MG63 (cell line): ENCODE measurements at places on chromosomes 3 and 15. TPM values are rescaled to one million over a fixed set of nuclear protein-coding genes. Genes with fewer than 3 reads are reported as not detected.

GRCh38 chr15:72174551-72175165 lies 22.9 kb downstream of the GRAMD2A start:
- DNase-seq, result no peak

DNA sequence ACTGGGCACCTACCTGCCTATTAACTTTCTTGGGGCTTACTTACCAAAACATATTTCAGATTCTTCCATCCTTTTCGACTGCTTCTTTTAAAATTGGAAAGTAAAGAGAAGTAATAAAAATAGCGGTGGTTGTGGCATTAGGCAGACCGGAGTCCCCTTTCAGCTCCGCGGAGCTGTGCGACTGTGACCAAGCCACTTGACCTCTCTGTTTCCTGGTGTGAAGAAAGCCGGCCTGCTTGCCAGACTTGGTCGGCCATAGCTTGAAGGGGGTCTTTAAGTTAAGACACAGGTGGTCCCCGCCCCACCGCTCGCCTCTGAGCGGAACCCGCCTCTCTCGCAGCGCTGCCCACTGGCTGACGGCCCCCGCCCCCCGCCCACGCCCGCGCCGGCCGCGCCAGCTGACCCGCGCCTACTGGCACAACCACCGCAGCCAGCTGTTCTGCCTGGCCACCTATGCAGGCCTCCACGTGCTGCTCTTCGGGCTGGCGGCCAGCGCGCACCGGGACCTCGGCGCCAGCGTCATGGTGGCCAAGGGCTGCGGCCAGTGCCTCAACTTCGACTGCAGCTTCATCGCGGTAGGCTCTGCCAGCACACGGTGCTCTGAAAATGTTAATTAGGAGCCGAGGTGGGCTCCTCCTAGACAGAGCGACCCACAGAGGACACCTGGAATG lies 18.3 kb downstream of the NOX5 start:
- DNase-seq, result peak; percentile 80

- DNase-seq, result peak; percentile 71
Observed at GRCh38 chr3:124601190-124601589, 129.1 kb upstream of the UMPS start.

GRCh38 chr3:158663246-158663645 lies 9.2 kb downstream of the LXN start:
- DNase-seq, result no peak

Gene PARP15
- 0.10 TPM in 1 of 2 replicates, not detected in the other for total RNA-seq

Gene GP9
- not detected in 2 replicates for total RNA-seq

Gene CSTA
- 1.7 TPM in 1 of 2 replicates, not detected in the other for total RNA-seq

Gene DAPK2
- total RNA-seq, result 1.3 and 3.5 TPM in 2 replicates

Gene RTP3
- not detected in 2 replicates for total RNA-seq

DNA sequence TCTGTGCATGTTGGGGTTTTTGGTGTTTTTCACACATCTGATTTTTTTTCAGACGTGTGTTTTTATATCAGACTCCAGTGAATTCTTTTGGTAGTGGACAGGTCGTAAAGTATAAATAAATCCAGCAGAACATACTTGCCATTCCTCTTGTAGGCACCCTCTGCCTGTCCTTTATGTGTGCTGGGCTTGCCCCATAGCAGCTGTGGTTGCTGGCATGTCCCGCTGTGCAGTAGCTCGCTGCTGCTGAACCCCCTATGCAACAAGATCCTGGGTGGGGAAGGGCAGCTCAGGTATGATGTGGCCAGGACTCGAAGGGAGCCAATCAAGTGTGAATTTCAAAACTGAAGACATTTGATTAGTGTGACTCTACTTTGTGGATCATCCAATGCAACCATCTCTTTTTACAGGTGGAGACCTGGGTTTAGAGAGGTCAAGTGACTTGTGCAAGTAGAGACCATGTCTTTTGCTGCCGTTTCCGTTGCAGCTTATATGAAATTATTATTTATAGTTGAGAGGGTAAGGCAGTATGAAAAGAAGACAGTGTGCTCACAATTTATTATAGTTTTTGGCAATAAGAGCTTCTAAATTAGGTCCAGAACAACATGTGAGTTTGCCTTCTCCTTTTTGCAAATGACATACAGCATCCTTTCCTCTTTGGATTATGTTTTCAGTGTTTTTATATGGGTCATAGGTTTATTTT lies 350.8 kb upstream of the C2CD4B start:
- DNase-seq, result no peak

Gene SLC9C1
- total RNA-seq, result not detected in 2 replicates

Gene TNFAIP8L3
- 2.4 and 4.8 TPM in 2 replicates for total RNA-seq

DNA sequence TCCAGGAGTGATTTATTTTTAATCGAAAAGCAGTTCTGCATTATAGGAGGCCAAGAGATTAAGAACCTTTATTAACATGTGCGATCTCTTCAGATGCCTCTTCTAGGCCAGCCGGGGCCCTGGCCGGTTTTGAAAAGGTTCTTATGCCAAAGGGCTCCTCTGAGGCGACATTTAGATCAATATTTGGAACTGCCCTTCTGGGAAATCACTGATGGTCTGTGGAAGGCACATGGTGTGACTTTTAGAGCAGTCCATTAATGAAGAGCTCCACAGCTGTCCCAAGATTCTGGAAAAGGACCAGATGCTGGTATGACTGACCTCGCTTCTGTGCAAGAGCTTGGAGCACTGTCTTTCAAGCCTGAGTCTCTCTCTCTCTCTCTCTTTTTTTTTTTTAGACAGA lies 19.7 kb downstream of the MGLL start:
- DNase-seq, result no peak

GRCh38 chr15:66680502-66680901 lies 21.5 kb upstream of the SMAD6 start:
- DNase-seq, result no peak

DNA sequence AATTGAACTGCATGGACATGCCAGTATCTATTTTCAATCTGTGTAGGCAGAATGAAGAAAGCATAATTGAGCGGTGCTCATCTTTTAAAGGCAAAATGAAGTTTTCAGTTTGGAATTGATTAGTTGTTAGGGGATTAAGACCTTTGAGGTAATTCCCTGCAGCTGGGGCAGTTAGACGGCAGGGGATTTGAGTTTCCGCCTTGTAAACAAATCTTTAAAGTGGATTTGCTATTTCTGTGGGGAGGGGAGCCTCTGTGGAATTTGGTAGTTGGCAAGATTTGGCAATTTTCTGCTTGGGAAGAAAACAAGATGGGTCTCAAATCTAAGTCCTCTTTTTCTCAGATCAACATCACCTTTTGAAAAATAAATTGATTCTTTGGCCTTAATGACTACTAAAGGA lies 212.5 kb upstream of the CNTN6 start:
- DNase-seq, result no peak

- no peak for DNase-seq
Observed at GRCh38 chr15:42137461-42138261, 18.8 kb downstream of the PLA2G4F start.

DNA sequence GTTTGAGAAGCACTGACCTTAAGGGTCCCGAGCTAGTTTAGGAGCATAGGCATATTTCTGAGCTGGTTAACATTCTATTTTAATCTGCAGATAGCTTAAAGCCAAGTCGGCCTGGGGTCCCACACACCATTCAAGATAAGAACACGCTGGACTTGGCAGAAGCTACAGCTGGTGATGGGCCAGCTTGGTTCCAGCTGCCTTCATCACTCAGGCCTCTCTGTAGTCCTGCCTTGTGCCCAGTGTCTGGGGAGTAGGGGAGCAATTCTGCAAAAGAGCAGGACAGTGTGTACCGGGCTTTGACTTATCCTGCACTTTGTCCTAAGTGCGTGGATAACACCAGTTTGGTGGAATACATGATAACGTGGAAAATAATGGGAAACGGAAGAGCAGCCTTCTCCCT lies 164.5 kb downstream of the MEGF11 start:
- no peak for DNase-seq

Gene SETMAR
- total RNA-seq, result 6.6 and 11.9 TPM in 2 replicates

DNA sequence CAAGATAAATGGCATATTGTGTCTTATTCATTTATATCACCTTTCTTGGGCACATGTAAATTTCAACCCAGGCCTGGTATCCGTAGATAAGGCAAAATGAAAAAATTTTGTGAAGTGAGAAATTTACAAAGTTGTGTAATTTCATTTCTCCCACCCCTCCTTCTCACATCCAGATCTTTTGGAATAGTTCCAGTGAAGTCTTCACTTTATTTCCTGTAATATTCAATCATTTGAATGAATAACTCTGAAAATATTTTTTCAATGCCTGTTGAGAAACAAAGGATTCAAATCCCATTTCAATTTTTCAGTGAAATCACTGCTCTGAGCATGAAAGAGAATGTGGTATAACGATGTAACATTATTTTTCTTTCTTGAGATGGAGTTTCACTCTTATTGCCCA lies 53.4 kb downstream of the BTLA start:
- no peak for DNase-seq

DNA sequence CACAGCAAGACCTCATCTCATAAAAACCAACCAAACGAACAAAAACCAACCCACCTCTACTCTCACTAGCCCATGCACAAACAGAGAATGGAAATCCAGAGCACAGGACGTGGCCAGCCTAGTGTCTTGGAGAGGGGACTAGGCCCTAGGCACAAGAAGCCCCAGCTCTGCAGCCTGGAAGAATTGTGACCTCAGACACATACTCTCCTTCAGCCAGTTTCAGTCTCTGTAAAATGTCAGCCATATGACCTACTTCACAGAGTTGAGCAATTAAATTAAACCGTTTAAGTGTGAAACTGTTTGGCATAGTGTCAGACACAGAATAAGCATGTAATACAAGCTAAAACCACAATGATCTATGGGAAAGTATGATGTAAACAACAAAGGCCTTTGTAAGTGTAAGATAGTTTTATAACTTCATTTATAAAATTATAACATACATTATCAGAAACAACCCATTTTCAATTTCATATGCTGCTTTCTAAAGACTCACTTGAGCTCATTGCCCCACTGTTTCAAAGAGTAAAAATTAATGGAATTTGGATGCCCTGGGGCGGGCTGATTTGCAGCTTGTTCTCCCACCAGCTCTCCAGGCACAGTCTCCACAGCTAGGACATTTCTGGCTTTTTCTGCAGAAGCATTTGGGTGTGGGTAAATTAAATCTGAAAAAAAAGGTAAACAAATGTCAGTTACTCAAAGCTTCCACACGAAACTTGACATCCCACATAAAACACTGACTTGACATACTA lies 32.9 kb downstream of the TBC1D2B start:
- DNase-seq, result no peak

DNA sequence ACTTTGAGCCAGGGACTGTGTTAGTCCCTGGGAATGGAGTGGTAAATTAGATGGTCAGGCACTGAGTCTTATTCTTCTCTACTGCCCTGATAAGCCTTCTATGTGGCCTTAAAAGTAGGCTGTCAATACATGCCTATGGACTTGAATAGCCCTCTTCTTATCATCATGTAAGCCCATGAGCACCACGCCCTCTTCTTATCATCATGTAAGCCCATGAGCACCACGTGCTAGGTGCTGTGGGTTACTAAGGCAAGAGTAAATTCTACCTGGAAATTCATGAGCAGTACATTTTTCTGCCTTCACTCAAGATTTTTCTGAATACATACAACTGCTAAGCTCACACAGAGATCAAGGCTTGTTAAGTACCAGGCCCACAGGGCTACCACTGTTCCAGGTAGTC lies 68.5 kb downstream of the DHX30 start:
- DNase-seq, result no peak

Gene SYNPR
- total RNA-seq, result not detected in 2 replicates

DNA sequence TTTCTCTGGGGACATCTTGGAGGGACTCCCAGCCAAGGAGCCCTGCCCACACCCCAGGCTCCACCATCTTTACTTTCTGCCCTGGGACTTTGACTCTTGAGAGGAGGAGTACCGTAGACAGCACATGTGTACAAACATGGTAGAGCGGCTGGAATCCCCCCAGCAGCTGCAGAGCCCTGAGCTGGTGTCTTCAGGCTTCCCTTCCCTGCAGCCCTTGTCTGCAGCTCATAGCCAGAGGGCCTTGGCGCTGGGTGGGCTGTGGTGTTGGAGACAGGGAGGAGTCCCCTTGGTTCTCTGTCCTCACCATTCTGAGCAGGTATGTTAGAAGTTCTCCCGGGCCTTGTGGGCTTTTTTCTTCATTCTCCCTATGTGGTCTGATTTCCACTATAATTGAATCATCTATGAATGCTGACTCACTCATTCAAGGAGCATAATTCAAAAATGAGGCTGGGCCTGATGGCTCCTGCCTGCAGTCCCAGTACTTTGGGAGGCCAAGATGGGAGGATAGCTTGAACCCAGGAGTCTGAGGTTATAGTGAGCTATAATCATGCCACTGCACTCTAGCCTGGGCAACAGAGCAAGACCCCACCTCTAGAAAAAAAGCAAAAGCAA lies 97.8 kb upstream of the MEF2A start:
- no peak for DNase-seq

DNA sequence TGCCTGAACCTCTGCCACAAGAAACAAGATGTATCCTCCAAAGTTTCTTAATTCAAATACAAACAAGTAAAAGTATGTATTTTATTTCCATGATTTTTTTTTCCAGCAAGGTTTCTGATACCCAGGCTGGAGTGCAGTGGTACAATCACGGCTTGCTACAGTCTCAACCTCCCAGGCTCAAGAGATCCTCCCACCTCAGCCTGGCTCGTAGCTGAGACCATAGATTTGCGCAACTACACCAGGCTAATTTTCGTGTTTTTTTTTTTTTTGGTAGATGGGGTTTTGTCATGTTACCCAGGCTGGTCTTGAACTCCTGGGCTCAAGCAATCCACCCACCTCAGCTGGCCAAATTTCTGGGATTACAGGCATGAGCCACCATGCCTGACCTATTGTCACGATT lies 12.2 kb upstream of the VEPH1 start:
- no peak for DNase-seq

DNA sequence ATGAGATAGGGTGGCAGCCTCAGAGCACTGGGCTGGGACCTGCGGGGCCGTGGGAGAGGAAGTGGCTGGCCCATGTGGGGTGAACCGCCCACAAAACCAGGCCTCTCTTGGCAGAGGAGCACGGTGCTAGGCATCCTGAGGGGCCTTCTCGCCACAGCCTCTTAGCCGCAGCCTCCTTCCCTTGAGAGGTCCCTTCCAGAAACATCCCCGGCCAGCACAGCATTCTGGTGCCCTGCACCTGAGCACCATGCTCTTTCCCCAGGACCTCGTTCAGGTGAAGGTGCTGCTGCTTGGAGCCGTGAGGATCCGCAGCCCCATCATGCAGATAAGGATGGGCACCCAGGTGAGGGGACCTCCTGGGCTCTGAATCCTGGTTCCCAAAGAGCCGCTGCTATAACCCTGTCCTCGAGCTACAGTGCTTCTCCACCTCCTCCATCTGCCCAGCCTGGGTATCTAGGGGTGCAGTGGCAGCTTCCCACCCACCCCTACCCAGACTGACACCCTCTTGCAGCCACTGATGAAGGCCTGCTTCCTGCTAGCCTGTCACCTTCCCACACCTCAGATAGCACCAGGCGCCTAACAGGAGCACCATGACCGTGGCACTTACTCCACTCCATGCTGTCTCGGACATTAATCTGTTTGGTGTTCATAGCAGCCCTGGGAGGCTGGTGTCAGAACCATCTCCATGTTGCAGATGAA lies 11.2 kb upstream of the TXNRD3 start:
- DNase-seq, result no peak

DNA sequence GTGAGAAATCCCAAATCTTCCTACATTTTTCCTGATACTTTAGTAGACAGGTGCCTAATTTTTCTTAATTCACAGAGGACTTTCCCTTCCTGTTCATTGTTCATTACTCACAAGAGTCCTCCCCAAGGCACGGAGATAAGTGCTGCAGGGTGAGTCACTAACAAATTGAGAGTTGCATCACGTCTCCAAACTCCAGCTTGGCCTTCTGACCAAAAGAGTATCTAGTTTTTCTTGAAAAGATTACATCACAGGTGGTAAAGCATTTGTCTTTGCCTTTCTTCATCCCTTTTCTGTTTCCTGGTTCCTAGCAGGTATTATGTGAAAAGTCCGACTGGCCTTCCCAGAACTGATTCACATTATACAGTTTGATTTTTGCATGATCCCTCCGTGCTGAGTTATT lies 24.9 kb upstream of the RASGRP1 start:
- DNase-seq, result peak; percentile 39

GRCh38 chr3:43221076-43221475 lies 65.3 kb upstream of the SNRK start:
- no peak for DNase-seq

Gene TMA7
- 316 and 348 TPM in 2 replicates for total RNA-seq
